NCI-H1105 (cell line): ENCODE measurements at places on chromosomes 11 and 22.

DNA sequence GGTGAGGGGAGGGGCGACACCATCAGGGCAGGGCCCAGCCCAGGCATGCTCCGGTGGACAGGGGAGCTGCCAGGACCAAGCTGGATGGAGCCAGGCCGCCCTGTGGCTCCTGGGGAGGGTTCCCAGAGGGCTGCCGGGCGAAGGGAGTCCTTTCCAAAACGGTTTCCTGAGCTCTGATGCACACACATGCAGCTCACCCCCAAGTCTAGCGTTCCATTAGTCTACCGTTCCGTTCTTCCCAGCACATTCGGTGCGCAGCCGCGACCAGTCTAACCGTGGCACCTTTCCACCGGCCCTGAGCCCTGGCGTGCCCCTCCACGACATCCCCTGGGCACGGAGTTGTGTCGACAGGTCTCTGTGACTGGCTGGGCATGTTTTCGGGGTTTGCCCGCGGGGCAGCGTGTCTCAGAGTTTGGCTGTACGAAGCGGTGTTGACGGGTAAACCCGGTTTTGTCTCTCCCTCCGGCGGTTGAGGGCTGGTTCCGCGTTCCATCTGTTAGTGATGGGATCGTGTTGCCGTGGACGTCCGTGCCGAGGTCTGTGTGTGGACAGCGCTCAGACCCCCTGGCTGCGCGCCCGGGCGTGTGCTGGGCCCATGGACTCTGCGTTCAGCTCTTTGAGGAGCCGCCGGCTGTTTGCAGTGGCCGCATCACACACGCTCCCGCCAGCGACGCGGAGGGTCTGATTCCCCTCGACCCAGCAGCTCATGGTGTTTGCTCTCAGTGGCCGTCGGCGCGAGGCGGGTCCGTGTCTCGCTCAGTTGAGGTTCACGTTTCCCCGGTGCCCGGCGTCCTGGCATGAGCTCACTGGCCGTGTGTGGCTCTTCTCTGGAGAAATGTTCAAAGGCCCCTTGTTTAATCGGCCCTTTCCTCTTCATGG lies 121.2 kb downstream of the IGLL1 start:
- no peak for DNase-seq

DNA sequence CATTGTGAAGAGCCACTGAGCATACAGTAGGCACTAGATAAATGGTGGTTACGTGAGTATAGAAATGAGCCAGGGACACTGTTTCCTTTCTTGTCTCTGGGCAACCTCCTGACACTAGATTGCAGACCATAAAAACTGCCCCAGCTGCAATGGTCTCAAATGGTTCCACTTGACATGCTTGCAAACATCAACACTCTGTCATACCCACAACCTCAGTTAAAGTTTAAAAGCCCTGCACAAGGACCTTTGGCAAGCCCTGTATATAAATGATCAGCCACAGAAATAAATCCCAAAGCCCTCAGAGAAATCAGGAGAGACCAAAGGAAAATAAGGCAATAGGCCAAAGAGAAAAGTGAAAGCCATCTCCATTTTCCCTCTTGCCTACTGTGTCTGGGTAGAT lies 20.7 kb downstream of the PLEKHA7 start:
- DNase-seq: no peak

- DNase-seq: no peak
Measured at GRCh38 chr11:102527041-102527440, 3.5 kb downstream of the MMP7 start.

DNA sequence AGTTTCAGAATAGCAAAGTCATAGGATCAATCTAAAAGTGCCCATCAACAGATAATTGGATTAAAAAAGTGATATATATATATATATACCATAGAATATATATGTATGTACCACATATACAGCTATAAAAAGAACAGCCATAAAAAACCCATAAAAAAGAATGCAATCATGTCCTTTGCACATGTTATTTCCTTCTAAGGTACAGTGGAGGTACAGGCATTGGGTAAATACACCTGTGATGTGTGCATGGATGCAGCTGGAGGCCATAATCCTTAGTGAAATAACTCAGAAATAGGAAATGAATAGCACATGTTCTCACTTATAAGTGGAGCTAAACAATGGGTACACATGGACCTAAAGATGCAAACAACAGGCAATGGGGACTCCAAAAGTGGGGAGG lies 7.1 kb upstream of the DKK3 start:
- DNase-seq: no peak

GRCh38 chr11:48106166-48106565 lies 110.4 kb upstream of the OR4B1 start:
- no peak for DNase-seq

DNA sequence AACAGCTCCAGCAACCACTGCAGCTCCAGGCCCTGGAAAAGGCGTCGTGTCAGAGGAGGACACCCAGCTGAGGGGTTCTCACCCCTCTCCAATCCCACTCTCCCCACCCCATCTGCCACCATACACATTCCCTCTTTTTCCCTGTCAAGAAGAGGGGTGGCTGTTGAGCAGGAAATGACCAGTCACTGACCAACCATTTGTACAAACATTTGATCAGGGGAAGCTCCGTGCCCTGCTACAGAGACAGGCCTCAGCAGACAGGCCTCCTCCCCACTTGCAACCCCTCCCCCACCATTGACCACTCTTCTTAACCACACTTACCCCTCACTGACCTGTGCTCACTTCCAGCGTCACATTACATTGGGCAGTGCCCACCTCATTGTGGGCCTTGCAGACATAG lies 2.3 kb upstream of the VSIG2 start:
- no peak for DNase-seq

- DNase-seq: no peak
Measured at GRCh38 chr22:29442976-29443375, 4.6 kb downstream of the RFPL1 start.
